Renal cortical epithelial cell (primary cell): ENCODE measurements at places on chromosomes 11 and 22. TPM values are rescaled to one million over a fixed set of nuclear protein-coding genes. Genes with fewer than 3 reads are reported as not detected.
A peak's percentile ranks its signal among the peaks of the same experiment; 100 is the strongest.

TCP11L1 gene
- total RNA-seq = 18.4 and 33.4 TPM in 2 replicates

FOLR3 gene
- 1.9 and 7.6 TPM in 2 replicates for total RNA-seq

TSPAN32 gene
- not detected in 2 replicates for total RNA-seq

SSTR3 gene
- total RNA-seq = 0.05 TPM in 1 of 2 replicates, not detected in the other

DNAL4 gene
- total RNA-seq = 18.2 and 33.5 TPM in 2 replicates

UPB1 gene
- total RNA-seq = not detected in 2 replicates

GAL gene
- 0.87 TPM in 1 of 2 replicates, not detected in the other for total RNA-seq

TTC36 gene
- 1.4 and 2.6 TPM in 2 replicates for total RNA-seq

APOA1 gene
- 0.10 TPM in 1 of 2 replicates, not detected in the other for total RNA-seq

OR52I1 gene
- total RNA-seq = not detected in 2 replicates

DNA sequence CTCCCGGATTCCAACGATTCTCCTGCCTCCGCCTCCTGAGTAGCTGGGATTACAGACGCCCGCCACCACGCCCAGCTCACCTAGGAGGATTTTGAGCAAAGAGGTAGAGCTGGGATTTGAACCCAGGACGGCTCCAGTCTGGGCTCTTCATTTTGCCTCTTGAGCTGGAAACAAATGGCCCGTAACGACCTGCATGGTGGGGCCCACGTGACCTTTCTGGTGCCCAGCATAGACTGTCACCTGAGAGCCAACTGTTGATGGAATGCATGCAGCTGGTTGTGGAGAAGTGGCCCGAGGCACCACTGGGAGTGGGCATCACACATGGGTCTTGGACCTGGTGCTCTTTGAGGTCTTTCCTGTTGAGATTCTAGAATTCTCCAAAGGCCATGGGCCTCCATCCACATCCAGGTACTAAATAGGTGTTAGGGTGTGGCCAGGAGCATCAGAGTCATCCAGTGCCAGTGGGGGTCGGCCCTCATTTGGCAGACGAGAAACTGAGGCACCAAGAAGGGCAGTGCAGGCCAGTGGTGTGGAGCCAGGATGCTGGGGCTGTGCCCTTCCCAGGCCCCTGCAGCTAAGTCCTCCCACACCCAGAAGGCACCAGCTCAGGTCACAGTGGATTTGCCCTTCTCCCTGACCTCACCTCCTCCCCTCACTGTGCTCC lies 3.9 kb downstream of the ATF4 start:
- no peak for DNase-seq

GRCh38 chr22:47417699-47418098 lies 655.2 kb downstream of the TBC1D22A start:
- no peak for DNase-seq

DNA sequence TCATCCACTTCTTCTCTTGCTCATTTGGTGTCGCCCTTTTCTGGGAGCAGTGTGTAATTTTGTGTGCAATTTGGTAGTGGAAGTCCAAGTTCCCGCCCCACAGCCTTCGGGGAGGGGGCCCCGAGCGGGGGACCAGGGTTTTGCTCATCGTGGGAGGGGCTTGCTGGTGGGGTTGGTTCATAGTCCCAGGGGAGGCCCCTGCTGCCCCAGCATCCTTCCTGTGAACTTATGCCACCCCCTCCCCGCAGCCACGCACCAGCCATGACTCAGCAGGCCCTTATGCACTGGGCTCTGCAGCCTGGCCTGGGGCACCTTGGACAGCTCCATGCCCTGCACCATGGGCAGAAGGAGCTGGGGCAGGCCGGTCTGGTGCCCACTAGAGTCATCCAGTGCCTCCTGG lies 1183.6 kb downstream of the BRD1 start:
- no peak for DNase-seq

DNA sequence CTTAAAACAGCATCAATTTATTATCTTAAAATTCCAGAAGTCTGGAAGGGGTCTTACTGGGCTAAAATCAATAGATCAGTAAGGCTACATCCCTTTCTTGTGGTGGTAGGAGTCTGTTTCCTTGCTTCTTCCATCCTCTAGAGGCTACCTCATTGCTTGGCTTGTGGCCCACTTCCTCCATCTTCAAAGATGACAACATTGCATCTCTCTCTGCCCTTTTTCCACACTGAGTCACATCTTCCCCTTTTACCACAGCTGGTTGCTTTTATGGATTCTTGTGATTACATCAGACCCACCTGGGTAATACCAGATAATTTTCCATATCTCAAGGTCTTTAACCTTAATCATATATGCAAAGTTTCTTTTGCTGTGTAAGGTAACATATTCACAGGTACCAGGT lies 60.9 kb downstream of the GRIA4 start:
- peak; percentile 7 for DNase-seq

DNA sequence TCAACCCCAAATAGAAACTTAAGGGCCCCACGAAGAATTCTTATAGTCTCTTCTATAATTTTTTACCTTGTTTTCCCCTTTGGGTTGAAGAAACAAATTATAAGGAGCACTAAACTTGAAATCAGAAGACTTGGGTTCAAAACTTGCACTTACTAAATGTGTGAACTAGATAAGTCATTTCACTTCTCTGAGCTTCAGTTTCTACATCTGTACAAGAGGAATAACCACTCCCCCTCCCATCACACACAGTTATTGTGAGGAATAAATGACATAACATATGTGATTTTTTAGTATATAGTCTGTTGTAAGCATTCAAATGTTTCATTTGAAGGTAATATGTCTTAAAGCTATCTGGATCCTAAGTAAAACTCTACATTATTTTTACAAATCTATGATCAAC lies 78.8 kb downstream of the LIF start:
- DNase-seq = no peak

- no peak for DNase-seq
These were observed 20.5 kb upstream of the GSTP1 start for GRCh38 chr11:67562963-67563704.

GRCh38 chr11:911031-911889 lies 650 bp upstream of the CHID1 start:
- DNase-seq = peak; percentile 48

- no peak for DNase-seq
These were observed 81.6 kb downstream of the LARGE1 start for GRCh38 chr22:33838644-33839043.

GRCh38 chr11:60724420-60724819 lies at the start of gene MS4A18:
TSS of gene MS4A18 (plus strand) at chr11:60724720.
- no peak for DNase-seq

- DNase-seq = no peak
These were observed 223.5 kb upstream of the NTM start for GRCh38 chr11:131146827-131147490.

- no peak for DNase-seq
These were observed 62.8 kb upstream of the BLID start for GRCh38 chr11:122178795-122179194.

DNA sequence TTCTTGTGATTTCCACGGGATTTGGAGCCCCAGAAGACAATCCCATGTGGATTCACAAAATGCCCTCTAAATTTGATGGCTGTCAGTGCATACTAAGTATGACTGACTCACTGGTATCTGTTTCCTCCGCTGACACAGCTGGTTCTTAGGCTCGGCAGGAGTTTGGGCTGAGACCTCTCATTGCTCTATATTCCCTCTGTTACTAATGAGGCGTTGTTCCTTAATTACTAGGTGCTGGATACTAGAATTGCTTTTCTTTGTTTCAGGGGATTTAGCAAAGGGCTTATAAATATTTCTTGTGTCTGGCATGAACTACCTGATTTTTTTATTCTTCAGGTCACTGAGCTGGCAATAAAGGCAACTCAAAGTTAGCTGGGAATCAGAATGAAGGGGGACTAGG lies 53.2 kb upstream of the EHF start:
- no peak for DNase-seq

DNA sequence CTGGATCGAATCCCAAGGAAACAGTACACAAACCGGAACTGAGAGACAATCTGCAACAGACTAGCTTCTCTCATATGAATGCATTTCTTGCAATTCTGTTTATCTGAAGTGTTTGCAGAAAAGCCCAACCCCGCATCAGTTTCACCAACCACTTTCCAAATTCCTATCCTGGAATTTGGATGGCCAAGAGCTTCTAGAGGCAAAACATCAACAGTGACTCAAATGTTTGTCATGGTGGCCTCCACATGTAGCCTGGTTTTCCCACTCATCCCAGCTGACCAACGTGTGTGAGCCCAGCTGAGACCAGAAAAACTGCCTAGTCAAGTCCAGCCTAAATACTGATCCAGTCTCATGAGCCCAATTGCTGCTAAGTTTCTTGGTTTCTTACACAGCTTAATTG lies 8.3 kb upstream of the MIEF1 start:
- DNase-seq = peak; percentile 39

GRCh38 chr11:34379079-34379478 lies 21.3 kb upstream of the ABTB2 start:
- DNase-seq = no peak

DNA sequence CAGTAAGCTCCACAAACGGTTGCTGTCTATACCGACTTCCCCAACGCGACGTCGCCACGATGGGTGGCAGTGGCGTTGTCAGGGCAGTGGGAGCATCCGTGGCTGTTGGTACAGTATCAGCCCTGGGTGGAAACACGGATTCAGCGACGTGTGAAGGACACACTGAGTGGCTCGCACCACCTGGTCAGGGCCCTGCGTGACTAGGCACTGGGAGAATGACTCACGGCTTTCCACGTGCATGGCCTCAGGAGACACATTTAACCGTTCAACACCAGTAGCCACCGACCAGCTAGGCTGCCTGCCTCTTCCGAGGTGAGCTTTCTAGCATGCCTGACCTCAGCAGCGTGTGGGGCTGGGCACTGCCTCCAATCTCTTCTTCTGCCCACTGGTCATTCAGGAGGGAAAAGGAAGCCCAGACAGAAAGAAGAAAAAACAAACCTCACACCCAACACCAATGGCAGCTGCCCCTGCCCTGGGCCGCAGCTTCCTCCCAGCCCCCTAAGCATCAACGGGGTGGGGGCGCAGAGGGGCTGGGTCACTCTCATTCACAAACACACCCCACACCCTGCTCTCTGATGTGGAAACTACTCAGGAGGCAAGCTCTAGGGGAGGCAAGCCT lies 59.0 kb downstream of the MYH9 start:
- peak; percentile 98 for DNase-seq

GRCh38 chr22:43428005-43428485 lies 16.2 kb downstream of the MPPED1 start:
- DNase-seq = no peak

DNA sequence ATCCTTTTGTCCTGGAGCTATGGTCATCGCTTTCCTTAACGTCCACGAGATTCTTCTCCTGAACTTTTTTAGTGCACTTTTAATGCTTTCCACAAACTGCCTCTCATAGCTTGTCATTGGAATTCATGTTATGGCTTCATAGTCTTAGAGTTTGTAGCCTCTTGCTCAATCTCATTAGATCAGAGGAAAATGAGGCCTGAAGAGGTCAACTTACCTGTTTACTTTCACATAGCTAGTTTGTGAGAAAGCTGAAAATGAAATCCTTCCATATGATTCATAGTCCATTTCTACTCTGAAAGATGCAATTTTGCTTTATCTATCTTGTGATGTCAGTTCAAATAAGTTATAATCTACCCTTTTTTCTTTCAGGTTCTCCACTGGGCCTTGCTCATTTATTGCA lies 1747.2 kb upstream of the RAG2 start:
- peak; percentile 2 for DNase-seq

DNA sequence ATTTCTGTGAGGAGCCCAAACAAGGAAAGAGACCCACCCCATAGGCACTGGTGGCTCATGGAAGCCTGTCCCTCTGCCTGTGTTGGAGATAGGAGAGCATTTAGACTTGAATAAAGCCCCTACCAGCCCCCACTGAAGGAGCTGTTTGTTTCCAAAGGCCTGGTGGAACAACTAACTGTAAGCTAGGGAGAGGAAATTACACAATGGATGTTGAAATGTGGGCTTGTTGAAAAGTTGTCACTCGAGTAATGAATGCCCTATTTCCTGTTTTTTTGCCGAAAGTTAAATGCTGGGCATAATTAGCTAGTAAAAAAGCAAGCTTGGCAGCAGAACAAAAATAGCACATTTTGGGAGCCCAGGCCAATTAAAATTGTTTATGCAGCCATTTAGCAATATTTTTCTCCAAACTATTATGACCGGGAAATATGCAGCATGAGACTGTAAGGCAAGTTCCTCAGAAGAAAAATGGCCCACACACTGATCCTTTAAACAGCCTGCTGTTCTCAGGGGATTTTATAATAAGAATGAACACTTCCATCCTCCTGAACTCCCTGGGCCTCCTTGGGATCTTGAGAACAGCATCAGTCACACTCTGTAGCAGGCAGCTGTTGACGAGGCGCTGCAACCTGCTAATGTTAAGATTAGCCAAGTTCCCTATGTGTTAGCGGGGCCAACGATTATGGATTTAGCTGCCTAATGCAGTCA lies 38.6 kb upstream of the LMO2 start:
- peak; percentile 72 for DNase-seq

- DNase-seq = peak; percentile 43
These were observed 102.4 kb downstream of the ARHGAP42 start for GRCh38 chr11:100789500-100789899.

DNA sequence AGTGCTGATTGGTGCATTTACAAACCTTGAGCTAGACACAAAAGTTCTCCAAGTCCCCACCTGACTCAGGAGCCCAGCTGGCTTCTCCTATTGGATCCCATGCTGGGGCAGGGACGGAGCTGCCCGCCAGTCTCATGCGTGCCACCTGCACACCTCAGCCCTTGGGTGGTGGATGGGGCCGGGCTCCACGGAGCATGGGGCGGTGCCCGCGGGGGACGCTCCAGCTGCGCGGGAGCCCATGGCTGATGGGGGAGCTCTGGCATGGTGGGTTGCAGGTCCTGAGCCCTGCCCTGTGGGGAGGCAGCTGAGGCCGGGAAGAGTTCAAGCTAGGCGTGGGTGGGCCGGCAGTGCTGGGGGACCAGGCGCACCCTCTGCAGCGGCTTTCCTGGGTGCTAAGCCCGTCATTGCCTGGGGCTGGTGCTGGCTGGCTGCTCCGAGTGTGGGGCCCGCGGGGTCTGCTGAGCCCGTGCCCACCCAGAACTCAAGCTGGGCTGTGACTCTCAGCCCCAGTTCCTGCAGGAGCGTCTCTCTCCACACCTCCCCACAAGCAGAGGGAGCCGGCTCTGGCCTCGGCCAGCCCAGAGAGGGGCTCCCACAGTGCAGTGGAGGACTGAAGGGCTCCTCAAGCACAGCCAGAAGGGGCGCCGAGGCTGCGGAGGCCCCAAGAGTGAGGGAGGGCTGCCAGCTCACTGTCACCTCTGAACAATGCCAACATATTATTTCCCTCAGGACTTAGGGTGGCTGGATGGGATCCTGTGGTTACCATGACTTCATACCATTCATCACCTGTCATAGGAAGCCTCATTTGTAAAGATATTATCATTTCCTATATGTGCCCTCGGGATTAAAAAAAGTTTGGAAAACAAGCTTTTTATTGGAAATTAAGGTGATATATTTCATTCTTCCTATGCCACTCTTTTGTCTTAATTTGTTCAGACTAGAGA lies 688.7 kb downstream of the ETS1 start:
- no peak for DNase-seq

GRCh38 chr22:46043339-46043738 lies 66.4 kb upstream of the WNT7B start:
- DNase-seq = no peak

DNA sequence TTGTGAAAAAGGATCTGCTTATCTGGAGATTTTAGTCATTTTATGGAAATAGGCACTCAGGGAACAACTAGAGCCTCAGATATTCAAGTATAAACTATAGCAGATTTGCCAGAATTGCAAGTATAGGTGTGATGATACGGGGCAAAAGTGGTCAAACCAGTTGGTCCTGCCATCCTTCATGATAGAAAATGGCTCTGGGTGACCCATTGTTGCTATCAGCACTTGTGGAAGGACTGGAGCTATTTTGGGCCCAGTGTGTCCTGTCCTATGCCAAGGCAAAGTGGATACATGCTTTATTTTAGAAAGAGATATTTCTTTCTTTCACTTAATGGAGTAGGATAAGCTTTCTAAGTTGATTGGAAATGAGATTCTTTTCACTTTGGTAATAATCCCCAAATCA lies 85.2 kb downstream of the PPP6R3 start:
- no peak for DNase-seq
